ENCODE measurements at places on chromosomes 12 and 14.

DNA sequence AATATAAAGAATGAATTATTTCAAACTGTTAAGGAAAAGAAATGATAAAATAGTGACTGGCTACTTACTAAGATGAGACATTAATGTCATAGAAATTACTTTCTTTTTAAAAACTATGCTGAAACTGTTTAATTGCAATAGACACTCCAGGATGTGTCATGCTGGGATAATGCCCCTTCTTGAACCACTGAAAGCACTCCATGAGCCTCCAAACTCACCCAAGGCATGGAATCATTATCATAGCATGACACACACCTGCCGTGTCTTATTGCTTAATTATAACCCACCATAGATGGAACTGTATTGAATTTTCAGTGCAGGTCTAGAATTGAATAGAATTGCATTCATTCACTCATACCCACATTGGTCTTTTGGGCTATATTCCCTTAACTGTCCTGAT, 4.3 kb downstream of the MBIP start:
- DNase-seq, result no peak

DNA sequence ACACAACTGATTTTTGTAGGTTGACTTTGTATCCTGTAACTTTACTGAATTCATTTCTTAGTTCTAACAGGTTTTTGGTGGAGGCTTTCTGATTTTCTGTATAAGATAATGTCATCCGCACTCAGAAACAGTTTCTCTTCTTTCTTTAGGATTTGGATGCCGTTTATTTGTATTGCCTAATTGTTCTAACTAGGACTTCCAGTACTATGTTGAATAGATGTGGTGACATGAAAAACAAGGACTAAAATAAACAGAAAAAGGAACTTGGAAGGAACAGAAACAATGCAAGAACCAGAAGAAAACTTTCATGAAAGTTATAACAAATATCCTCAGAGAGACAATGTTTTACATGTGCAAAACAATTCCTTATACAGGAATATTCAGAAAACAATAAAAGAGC, 100.3 kb downstream of the GTF2A1 start:
- no peak for DNase-seq

- DNase-seq, result no peak
Observed at GRCh38 chr12:126112849-126113248, 1047.6 kb downstream of the AACS start.

GRCh38 chr14:94367347-94368242, 20.8 kb downstream of the SERPINA1 start:
- no peak for DNase-seq

GRCh38 chr12:28878629-28879028, 270.4 kb upstream of the FAR2 start:
- no peak for DNase-seq

DNA sequence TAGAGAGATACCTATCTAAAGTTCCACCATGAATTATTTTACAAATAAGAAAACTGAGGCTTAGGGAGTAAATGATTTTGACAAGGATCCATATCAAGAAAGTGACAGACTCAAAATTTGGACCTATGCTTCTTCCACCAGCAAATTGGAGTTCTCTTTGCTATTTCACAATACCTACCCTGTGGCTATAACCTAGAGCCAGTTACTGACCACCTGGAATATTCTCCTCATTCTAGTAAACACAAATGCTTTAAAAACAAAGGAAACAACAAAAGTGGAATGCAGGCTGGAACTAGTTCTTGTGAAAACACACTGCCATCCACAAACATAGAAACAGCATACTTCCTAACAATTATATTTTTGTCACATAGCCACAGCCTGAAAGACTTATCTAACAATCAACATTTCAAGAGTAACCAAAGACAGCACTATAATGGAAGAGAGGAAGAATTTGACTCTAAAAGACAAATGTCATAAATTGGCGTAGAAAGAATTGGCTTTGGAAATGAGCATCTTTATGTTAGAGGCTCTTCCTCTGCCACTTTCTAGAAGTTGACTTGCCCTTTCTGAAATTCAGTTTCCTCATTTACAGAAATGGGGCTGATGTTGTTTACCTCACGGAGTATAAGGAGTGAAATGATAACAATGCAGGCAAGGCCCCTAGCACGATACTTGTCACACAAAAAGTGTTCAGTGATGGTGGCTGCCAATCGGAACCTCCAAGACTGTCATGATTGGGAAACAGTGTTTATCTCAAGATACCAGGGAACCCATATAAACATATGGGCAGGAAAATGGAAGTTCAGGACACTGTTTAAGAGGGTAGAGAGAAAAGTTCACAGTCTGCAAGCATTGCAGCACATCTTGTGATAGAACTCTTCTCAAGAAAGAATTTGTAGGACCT, 138.6 kb upstream of the LGR5 start:
- no peak for DNase-seq

DNA sequence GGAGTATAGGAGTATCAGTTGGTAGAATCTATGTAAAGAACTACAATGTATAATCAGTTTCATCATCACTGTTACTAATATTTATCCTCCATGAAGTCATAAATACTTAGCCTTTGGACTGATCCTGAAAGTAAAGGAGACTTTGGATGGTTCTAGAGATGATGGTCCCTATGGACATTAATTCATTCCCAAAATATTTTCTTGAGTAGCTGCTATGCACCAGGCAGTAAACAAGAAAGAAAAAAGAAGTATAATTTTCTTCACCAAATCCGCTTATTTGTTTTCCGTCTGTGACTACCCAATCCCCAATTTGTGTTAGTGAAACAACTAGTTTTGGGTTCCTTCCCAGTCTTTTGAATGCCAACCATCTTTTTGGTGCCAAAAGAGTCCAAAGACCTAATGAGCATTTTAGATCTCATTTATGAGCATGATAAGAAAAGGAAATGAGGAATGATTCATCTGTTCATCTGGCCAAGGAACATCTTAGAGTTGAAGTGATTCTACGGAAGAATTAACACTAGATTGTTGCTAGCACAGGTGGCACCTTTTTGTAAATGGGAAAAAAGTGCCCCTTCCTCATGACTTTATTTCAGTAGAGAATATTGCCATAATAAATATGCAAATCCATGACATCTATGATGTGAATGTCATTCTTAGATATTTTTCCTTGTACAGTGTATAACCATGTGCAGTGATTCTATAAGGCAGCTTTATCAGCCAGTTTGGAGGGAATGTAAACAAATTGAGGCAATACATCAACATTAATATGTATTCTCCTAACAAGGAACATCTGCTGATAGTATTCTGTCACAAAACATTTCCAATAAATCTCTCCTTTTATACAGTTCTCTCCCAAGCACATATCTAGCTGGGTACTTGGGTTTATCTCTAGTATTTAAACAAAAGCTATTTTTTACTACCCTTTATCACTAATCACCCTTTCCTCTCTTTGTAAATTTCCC, 85.1 kb upstream of the CCDC91 start:
- DNase-seq, result no peak

DNA sequence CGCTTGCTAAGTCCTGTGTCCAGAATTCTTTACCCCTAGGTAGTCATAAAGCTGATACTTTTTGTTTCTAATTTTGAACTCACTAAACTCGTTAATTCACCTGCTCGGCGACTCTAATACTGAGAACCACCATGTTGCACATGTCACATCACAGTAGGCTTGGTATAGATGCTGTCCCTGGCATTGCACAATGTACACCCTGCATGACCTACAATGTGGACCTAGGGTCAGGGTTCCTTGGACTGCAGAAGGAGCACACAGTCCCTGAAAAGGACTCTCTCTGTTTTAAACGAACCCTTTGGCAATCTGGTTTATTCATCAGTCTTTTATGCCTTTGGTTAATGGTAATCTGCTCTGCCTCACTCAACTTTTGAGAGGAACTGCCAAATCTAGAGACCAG, 272.4 kb downstream of the FOXN3 start:
- DNase-seq, result no peak

GRCh38 chr12:108720757-108721514, 10.4 kb downstream of the CORO1C start:
- DNase-seq, result no peak

DNA sequence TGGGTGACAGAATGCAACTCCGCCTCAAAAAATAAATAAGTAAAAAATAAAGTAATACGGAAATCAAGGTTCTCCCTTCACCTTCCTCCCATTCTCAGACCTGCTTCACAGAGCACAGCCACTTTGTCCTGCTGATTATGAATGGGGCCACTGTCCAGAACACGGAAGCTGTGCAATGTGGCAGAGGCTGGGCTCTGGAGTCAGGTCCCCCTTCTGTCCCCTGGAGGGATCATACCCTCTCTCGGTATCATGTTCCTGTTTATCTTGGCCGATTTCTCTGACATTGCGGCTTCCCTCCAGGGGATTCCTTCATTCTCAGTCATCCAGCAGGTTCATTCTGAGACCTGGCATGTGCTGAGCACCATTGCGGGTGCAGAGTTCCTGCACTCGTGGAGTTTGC, 11.3 kb downstream of the PPP2R5C start:
- no peak for DNase-seq

DNA sequence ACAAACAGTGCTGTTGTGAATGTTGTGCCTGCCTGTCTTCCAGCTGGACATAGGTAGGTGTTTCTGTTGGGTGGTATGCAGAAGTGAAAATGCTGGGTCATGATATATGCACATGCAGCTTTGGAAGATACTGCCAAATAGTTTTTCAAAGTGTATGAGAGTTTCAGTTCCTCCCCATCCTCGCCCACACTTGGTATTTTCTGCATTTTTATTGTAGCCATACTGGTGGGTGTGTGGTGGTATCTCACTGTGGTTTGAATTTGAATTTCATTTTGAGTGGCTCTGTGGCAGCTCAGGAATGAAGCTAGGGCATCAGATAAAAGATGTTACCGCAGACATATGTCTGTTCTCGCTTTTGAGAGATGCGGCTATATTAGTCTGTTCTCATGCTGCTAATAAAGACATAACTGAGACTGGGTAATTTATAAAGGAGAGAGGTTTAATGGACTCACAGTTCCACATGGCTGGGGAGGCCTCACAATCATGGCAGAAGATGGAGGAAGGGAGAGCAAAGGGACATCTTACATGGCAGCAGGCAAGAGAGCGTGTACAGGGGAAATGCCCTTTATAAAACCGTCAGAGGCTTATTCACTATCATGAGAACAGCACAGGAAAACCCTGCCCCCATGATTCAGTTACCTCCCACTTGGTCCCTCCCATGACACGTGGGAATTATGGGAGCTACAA, 183.1 kb downstream of the CAND1 start:
- DNase-seq, result no peak

DNA sequence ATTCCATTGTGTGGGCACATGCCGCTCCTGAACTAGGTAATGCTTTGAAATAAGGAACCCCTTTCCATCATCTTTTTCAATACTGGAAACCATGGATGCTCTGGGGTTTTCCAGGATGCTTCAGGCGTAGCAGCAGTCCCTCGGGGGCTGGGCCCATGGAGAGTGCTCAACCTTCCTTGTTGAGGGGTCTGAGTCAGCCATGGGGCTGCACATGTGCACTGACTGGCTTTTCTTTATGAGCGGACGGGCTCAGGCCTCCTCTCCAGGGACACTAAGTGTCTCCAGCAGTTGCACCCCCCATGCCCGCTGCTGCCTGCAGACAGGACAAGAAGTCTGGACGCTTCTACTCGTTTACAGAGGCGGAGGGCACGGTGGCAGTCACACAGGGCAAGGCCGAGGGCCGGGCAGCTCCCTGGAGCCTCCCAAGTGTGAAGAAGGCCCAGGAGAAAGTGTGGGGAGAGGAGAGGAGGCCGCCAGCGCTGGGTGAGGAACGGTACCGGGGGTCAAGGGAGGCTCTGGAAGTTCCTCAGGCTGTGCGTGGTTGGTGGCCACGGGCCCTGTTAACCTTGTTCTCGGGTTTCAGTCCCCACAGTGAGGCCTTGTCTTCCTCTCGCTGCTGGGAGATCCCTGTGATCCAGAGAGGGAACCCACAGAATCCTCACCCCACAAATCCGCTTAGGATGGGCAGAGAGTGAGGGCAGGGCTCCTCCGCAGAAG, 51.2 kb downstream of the TEAD4 start:
- no peak for DNase-seq

Measured in non-pigmented ciliary epithelial cell (primary cell).